ENCODE measurements at places on chromosomes 4 and X. TPM values are rescaled to one million over a fixed set of nuclear protein-coding genes. Genes with fewer than 3 reads are reported as not detected.

DNA sequence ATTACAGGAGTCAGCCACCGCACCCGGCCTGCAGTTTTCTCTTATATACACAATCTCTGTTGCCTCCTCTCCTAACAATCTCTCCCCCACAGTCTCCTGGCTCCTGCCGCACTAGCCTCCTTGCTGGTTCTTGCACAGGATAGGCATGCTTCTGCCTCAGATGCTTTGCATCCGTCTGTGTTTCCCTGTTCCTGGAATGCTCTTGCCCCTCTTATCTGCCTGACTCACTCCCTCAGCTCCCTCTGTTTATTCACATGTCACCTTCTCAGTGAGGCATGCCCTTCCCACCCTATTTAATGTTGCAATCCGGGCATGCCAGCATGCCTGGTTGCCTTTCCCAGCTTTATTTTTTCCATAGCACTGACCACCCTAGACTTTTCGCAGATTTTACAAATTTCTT, 161.9 kb downstream of the PHF8 start:
- no peak for DNase-seq

DNA sequence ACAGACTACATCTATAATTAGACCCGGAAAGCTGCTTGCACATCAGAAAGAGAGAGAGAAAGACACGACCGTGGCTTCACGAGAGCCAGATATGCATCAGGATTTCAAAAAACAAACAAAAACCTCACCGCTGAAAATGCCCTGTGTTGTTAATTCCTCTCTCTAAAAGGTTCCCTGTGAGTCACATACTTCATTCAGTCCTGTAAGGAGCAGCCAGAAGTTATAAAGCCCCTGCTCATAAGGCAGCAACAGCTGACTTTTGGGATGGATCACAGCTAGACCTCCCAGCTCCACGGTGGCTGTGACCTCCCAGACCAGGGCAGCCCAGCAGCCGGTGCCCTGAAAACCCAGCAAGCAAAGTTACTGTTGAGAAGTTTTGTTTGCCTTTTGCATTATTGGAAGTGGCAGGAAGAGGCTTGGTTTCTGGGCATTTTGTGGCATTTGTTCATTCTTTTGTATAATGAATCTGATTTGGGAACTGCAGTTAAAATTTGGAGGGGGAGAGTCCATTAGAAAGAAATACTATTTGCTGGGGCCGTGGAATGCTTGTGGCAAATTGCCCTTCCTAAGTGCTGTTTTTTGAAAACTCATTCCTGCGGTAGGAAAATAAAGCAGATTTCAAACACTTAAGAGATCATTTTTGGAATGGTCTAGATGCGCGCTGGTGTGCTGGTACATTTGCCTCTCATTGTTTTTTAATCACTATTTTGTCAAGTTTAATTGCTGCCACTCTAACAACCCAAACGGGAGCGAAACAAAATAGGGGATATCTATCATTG, 520.4 kb downstream of the BCOR start:
- DNase-seq = no peak

BANK1 gene
- 0.17 TPM for total RNA-seq

PRSS12 gene
- 70.8 TPM for total RNA-seq

ADAMTS3 gene
- total RNA-seq = 0.24 TPM

GRCh38 chr4:54368281-54369265, 139.5 kb downstream of the PDGFRA start:
- DNase-seq = no peak

ETDA gene
- total RNA-seq = not detected

SLC38A5 gene
- total RNA-seq = 1.5 TPM

- peak; percentile 41 for DNase-seq
Observed at GRCh38 chr4:98873059-98873458, 55.9 kb downstream of the EIF4E start.

CLDN34 gene
- total RNA-seq = not detected

DNA sequence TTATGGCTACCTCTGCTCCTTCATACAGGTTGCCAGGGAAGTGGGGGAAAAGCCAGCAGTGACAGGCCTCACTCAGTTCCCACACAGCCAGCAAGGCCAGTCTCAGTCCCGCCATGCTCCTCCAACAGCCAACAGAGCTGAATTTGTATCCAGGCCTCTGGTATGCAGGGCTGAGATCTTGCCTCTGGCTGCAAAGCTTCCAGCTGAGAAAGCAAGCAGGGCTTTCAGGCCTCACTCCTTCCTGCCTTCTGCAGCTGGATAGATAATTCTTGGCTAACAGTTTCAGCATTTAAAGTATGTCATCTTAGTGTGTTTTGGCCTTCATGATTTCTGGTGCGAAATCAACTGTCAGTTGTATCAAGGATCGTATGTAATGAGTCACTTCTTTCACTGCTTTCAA, 103.6 kb downstream of the GNL3L start:
- DNase-seq = peak; percentile 0

FGFR3 gene
- 0.67 TPM for total RNA-seq

DNA sequence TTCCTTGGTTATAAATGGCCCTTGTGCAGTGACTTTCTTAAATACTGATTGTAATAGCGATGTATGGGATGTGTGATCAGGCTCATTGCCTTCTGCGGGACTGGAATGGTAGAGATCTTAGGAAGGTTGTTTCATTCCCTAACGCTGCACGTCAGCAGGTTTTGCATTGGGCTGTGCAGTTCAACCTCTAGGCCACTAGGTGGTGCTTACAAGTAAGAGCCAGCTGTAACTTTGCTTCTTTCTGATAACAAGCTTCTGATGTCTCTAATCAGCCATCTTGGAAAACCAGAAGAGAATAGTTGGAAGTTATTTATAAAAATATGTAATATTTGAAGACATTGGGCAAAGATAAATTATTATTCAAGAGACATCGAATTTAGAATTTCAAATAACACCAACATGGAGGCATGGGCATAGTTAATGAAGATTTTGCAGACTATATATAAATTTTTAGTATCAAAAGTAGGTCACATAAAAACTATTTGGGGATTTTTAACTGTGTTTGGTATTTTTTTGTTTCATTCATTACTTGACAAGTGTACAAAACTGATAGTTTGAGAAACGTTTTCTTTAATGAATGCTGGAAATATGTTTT, 339.7 kb upstream of the PCDH7 start:
- peak; percentile 40 for DNase-seq

- no peak for DNase-seq
Observed at GRCh38 chr4:149751174-149751573, 64.5 kb downstream of the IQCM start.

GRCh38 chr4:178205826-178206225, 763.6 kb upstream of the AGA start:
- no peak for DNase-seq

DNA sequence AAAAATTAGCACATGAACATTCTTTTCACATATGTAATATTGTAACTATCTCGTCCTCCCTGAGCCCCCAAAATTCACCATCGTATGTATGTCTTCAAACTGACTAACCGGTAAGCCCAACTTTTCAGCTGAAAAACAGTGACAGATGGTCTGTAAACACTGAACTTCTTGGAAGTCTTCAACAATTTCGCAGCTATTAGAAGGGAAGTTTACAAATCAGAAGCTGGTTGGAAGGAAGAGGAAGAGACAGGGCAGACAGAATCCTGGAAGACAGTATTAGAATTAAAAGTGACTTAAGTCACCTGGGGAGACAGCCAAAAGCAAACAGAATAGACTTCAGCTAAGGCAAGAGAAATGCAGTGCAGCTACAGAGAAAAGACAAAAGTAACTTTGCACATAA, 858.4 kb downstream of the ADGRL3 start:
- DNase-seq = no peak

SLC6A8 gene
- 20.5 TPM for total RNA-seq

- peak; percentile 53 for DNase-seq
Observed at GRCh38 chr4:137124278-137124932, 407.9 kb downstream of the PCDH18 start.

DNA sequence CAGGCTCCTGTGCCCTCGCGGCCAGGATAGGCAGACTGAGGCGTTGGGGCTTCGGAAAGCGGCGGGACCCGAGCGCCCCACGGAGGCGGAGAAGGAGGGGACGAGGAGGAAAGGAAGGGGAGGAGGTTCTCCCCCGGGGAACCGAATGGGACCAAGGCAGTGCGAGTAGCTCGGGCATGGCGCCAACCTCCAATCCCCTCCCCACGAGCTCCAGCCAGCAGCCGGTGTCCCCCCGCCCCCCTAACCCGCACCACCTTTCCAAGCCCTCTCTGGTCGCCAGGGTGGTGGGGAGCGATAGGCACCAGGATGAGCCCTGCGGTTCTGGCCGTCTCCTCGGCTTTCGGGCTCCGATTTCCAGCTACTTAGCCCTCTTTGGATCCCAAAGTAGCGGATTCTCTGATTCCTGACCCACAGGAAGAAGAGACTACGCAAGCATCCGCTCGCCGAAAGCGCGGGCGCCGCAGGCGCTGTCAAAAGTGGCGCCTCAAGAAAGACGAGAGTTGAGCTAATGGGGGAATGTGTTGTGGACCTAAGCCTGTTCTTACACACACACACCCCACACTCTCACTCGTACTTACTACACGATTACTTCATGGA, 15.2 kb upstream of the ZIC3 start:
- no peak for DNase-seq

CLNK gene
- total RNA-seq = not detected

- no peak for DNase-seq
Observed at GRCh38 chr4:123776267-123776666, 379.7 kb downstream of the SPRY1 start.

- DNase-seq = no peak
Observed at GRCh38 chrX:19775830-19776485, 111.4 kb downstream of the SH3KBP1 start.

USP9X gene
- total RNA-seq = 93.0 TPM

DNA sequence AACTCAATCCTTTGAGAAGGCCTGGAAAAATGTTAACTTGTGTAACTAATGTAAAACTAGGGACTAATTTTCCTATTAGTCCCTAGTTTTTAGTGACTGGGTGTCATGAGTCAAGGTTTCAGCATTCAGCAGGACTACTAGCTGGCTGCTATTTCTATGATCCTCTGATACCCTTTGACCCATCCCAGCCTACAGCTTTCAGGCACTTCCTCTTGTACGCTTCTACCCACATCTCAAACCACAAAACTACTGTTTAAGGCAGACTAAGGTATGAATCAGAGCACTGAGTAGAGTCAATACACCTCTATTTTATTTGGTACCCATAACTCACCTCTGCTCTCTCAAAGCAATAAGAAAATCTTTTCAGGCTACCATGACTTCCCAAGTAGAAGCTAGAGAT, 809.6 kb downstream of the PDHA2 start:
- peak; percentile 40 for DNase-seq

GRCh38 chr4:5712517-5712916, 1.5 kb downstream of the EVC start:
- peak; percentile 69 for DNase-seq

- DNase-seq = peak; percentile 64
Observed at GRCh38 chr4:39637586-39638353, 895 bp downstream of the SMIM14 start.

DNA sequence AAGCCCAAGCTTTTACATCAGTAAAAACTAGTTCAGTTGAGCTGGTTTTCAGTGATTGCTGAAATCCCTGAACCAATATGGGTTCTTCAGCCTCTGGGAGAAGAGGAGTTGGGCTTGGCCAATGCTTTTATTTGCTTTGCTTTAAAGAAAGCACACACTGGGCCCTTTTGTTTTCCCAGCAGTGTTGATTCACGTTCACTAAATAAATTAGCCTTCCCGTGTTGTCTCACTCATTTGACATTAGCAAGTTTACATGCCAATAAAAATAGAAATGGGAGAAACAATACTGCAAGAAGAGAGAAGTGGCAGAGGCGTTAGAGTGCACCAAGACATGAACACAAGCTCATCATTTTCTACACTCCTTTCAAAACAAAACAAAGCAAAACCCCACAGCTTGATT, 136.2 kb downstream of the SHROOM3 start:
- no peak for DNase-seq

TCEANC gene
- 4.2 TPM for total RNA-seq

DNA sequence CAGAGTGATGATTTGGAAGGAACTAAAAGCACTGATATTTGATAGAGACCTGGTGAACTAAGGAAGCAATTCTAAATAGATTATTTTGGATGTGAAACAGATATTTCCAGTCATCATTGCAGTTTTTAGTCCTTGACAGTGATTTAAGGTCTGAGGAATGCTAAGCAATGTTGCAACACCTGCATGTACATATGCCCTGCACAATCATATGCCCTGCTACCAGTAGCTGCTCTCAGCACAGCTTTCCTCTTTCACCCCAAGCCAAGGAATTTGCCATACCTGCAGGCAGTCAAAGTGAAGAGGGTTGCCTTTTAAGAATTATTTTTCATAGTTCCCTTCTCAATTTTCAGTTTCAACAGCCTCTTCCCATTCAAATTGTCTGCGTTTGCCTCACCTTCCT, 8.7 kb upstream of the FAM47A start:
- DNase-seq = no peak

ANKRD37 gene
- 1.8 TPM for total RNA-seq

DNA sequence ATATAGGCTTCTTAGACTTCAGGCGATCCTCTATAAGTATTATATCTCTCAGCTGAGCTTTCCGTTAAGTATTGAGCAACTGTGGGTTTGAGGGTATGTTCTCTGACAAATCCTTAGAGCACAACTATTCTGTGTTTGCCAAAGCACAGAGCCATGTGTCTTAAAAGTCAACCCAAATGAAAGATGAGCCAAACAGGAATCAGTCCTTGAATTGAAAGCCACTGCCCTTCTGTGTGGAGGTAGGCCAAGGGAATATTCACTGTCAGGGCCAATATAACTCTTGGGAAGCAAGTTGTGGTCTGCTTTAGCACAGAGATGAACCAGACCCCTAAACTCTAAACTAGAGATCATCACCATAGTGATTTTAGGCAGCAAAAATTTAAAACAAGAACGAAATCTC, 164.0 kb downstream of the STAG2 start:
- DNase-seq = no peak

SLC9A6 gene
- 31.8 TPM for total RNA-seq
